ENCODE measurements at places on chromosomes 12 and 14.

DNA sequence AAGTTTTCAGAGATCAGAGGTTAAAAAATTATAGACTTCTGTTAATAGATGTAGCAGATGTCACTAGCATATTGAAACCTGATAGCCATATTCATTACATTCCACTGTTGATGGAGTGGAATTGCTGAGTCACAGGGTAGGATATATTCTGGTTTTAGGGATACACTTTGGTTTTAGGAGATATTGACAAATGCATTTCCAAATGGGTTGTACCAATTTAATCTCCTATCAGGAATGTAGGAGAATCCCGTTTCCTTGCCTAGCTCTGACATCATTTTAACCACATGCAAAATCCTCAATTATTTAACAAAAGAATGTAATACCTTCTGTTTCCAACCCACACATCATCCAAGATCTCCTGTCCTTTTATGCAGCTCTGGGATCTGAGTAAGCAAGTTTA, 30.7 kb upstream of the ESR2 start:
- DNase-seq: no peak

DNA sequence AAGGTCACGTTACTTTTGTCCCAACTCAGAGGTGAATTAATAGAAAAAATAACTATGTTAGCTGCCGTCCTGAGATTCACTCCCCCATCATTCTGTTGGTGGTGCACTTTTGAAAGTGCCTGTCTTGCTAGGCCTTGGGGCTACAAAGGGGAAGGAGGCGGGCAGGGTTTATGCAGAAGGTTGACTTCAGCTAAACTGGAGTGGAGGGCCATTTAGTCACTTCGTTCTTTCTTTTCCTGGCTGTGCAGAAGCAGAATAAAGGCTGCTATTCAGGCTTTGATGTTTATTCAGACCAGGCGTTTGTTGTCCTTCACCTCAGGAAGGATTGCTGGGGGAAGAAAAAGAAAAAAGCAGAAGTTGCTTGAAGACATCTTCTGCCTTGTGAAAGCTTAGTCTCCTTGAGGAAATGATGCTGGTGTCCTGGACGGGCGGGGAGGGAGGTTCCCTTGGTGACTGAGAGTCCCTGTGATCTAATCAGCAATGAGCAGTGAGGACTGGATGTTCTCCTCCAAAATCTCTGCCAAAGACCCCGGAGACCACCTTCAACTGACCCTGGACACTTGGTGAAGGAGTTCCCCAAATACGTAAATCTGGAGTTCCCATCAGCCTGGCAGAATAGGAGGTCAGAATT, 4.0 kb downstream of the GLT1D1 start:
- no peak for DNase-seq

DNA sequence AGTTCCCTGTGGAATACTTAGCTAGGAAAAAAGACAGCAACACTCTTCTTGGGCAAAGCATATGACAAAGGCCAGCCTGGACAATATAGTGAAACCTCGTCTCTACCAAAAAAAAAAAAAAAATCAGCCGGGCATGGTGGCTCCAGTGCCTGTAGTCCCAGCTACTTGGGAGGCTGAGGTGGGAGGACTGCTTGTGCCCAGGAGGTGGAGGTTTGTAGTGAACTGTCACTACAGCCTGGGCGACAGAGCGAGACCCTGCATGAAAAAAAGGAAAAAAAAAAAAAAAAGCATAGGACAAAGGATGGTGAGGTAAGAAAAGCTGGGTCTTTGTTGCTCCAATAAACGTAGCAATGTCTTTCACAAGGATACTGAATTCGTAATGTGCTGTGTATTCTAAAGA, 1.1 kb downstream of the TXNDC16 start:
- no peak for DNase-seq

DNA sequence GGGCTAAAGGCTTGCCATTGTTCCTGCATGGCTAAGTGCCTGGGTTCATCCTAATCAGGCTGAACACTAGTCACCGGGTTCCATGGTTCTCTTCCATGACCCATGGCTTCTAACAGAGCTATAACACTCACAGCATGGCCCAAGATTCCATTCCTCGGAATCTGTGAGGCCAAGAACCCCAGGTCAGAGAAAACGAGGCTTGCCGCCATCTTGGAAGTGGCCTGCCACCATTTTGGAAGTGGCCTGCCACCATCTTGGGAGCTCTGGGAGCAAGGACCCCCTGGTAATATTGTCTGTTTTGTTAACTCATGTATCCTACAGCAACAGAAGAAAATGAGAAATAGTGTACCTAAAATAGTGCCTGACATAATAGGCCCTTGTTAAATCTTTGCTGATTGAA, 92.7 kb downstream of the ADAMTS20 start:
- DNase-seq: no peak

- no peak for DNase-seq
Observed at GRCh38 chr12:132161036-132161781, 17.0 kb downstream of the NOC4L start.

- no peak for DNase-seq
Observed at GRCh38 chr14:35879654-35880249, 53.6 kb downstream of the BRMS1L start.

GRCh38 chr12:105481392-105482300, 151.2 kb downstream of the C12orf75 start:
- no peak for DNase-seq

DNA sequence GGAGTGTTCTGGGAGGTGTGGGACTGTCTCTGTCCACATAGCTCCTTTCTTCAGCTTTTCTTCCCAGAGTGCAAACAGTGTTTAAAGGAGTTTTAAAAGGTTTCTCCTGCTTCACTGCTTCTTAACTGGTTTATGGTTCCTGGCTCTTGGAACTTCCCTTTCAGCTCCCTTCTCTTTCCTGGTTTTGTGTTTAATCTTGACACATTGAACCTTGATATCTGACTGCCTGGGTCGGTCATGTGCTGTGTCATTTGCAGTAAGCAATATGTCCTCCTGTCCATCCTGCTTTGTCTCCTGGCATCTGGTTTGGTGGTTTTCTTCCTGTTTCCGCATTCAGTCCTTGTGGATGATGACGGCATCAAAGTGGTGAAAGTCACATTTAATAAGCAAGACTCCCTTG, 2.2 kb downstream of the TMEM106C start:
- DNase-seq: no peak

DNA sequence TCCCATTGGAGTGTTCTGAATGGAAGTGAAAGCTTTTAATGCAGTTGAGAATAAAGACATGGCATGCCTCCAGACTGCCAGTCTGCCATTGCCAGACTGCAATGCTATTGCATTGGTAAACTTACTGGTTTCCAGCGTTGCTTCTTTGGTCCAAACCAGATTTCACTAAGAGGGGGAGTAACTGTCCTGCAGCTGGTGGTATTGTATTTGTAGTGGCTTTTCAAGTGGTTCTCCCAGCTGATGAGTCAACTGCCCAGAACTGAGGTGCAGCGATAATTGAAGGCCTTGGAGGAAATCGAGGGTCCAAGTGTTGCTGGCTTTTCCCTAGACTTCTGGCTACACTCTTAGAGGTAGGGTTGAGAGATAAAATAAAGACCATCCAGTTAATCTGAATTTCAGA, 31.9 kb downstream of the ERG28 start:
- no peak for DNase-seq

- DNase-seq: no peak
Observed at GRCh38 chr12:85557850-85558249, 277.8 kb downstream of the ALX1 start.

DNA sequence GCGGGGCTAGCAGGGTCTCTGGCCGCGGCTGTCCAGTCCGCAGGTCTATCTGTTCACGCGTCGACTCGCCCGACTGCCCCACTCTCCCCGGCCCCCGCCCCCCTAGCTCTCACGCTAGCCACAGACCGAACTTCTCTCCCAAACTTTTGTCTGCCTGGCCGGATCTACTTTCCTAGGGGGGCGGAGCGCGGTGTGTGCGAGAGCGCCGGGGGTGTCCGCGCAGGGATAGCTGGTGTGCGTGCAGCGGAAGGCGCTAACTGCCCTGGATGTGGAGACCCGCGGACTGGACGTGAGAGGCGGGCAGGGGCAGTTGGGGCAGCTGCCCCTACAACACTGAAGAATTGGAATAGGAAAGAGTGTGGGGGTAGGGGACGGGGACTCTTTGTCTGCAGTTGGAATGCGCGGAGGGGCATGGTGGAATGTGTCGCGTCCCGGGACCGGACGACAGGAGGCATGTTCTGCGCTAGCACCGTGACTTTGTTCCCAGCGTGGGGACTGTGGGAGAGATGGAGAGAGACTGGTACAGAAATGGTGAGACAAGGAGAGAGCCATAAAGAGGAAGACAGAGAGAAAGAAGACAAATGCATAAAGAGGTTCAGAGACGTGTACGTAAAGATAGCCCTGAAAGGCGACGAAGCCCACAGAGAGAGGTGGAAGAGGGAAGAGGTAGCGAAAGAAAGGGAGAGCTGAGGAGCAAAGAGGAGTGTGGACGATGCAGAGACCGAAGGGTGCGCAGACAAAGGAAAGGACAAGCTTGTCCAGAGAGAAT, at the start of gene AJUBA:
AJUBA (minus strand) TSS at position 75 of the 769 bp plus-strand sequence. CDS start 285 bp downstream, outside the sequence.
- peak; percentile 75 for DNase-seq

DNA sequence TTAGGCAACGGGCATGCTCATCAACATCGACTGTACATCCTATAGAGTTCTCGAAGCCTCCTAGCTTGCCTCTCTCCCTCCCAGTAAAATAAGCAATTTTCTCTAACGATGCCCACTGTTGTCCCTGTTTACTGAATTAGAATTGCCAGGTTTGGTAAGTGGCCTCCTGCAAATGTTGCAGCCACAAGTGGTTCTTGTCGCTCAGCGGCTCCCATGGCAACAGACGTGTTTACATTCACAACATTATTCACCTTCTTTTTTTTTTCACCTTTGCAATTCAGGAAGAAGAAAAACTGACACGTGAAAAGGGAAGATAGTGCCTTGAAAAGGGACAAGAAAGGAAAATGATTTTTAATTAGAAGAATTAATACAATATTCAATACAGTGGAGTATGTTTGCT, 100.9 kb upstream of the PKP2 start:
- no peak for DNase-seq

DNA sequence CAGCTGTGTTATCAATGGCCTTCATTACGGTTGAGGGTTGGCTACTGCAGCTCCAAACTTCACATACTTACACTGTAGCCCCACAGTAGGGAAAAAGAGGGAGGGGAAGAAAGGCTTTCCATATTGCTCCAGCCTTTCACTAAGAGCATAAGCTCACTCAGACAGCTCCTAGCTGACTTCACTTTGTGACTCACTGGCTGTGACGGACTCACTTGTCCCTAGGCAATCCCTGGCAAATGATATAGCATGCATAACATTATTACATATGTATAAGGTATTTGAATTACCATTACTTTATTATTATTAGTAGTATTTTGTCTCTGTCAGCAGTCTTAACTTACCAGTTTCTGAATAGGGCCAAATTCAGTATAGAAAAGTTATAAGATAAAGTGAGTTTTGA, 350.7 kb downstream of the RMST start:
- no peak for DNase-seq

GRCh38 chr14:99467336-99468078, 13.2 kb downstream of the SETD3 start:
- DNase-seq: no peak

DNA sequence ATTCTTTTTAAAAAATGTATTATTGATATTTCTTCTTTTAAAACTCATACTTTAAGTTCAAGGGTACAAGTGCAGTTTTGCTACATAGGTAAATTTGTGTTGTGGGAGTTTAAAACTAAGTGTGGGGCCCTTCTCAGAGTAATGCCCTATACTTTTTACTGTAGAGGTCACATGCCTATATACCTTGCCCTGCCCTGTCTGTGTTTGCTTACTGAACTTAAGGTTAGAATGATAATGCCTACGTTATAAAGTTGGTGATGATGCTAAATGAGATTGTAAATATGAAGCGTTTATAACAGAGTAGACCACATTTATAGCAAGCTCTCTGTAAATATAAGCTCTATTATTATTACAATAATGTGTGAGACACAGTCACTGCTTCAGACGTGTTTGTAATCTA, 261.9 kb downstream of the RASSF9 start:
- DNase-seq: no peak

DNA sequence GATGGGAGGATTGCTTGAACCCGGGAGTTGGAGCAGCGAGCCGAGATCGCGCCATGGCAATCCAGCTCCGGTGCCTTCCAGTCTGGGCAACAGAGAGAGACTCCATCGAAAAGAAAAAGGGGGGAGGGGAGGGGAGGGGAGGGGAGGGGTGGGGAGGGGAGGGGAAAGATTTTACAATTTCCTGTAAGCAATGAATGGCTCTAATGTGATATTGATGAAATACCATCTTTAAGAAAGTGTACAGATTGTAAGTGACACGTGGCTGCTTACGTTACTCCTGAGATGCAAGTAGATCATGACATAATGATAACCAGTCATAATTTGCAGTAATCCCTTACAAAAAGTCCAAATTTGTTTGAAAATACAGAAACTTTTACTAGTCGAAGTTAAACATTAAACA, 1.4 kb downstream of the SLC25A21 start:
- no peak for DNase-seq

- no peak for DNase-seq
Observed at GRCh38 chr14:91012045-91012444, 48.4 kb downstream of the RPS6KA5 start.

DNA sequence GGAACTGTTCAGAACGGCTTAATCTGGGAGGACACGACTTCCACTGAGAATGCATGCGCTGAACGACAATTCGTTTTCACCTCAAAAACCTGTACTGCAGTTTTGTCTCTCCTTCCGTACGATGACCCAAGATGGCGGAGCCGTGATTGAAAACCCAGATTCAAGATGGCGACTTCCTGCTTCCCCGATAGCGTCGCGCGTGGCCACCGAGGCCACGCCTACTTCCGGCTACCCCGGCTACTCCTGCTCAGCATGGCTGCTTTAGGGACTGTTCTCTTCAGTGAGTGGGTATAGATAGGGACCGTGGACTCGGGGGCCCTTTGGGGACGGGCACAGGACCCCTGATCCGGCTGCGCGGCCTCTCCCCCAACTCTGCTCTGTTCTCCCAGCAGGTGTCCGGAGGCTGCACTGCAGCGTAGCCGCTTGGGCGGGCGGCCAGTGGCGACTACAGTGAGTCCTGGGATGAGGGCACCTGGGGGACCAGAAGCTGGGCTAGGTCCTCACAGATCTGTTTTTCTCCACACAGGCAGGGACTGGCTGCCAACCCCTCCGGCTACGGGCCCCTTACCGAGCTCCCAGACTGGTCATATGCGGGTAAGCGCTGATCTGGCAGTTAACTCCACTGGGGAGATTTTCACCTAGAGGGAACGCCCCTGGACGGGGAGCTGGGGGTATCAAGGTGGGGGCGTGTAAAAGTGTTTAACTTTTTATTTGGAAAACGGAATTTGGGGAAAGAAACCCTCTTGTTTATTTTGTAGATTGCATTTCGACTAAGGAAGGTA, at the start of gene MRPL52:
MRPL52 (plus strand) TSS at position 227 of the 782 bp plus-strand sequence; CDS start at position 253, 26 bp downstream.
- DNase-seq: peak; percentile 84
